ENCODE measurements at places on chromosomes 12 and 14.

- no peak for DNase-seq
Observed at GRCh38 chr12:93918900-93919299, 229.5 kb upstream of the PLXNC1 start.

DNA sequence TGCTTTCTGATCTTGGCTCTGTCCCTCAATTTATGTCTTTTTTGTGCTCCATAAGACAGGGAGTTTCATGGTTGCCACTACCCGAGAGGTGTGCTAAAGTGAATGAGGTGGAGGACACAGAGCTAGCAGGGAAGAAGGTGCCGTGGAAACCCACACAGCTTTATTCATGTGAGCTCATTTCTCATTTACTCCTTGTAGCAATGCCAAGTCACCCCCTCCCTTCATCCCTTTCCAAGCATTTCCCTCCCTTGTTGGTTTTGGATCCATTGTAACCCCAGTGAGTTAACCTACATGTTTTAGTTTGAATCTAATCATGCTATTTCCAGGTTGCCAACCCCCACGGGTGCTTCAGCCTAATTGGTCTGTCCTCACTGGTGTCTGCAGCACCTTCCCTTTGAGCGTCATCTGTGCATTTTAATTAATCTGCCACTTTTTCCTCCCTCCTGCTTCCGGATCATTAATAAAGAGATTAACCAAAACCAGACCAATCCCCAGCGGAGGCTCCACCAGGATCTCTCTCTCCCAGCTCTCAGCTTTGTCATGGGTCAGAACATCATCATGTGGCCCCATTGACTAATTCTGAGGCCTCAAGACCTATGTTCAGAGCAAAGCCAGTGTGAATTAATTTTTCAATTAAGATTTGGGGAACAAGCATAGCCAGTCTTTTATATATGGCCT lies 56.2 kb downstream of the NTF3 start:
- DNase-seq = no peak

- peak; percentile 87 for DNase-seq
Observed at GRCh38 chr14:72904840-72905561, 11.1 kb upstream of the DPF3 start.

DNA sequence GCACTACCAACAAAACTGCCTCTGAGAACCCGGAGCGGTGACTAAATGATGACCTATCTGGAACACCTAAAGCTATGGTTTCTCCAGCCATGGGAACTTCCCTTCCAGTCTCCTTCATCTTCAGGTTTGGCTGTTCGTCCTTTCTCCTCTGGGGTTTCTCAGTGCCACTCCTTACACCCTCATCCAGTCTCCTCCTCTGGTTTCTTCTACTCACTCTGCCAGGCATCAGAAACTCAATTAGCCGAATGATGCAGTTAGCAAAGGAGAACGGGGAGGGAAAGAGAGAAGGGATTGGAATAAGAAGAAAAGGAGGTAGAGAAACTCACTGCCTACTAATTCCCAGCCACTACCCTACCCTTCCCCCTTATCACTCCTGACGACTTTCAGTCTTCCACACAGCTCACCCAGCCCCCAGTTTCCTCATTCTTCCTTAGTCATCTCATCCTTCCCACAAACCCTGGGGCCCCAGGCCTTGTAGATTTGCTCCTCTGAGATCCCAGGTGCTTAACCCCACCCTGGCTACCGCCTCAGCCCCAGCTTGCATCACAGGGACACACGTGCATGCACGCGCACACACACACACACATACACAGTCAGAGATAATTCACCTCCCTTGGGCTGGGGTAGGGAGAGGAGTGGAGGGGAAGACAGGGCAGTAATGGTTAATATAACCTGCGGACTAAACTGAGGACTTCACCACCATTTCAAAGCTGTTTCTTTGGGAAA lies 13.0 kb downstream of the FGD6 start:
- DNase-seq = peak; percentile 59

GRCh38 chr12:40236357-40236850 lies 11.6 kb downstream of the LRRK2 start:
- no peak for DNase-seq

GRCh38 chr12:49703647-49704137 lies 3.5 kb downstream of the FMNL3 start:
- no peak for DNase-seq

DNA sequence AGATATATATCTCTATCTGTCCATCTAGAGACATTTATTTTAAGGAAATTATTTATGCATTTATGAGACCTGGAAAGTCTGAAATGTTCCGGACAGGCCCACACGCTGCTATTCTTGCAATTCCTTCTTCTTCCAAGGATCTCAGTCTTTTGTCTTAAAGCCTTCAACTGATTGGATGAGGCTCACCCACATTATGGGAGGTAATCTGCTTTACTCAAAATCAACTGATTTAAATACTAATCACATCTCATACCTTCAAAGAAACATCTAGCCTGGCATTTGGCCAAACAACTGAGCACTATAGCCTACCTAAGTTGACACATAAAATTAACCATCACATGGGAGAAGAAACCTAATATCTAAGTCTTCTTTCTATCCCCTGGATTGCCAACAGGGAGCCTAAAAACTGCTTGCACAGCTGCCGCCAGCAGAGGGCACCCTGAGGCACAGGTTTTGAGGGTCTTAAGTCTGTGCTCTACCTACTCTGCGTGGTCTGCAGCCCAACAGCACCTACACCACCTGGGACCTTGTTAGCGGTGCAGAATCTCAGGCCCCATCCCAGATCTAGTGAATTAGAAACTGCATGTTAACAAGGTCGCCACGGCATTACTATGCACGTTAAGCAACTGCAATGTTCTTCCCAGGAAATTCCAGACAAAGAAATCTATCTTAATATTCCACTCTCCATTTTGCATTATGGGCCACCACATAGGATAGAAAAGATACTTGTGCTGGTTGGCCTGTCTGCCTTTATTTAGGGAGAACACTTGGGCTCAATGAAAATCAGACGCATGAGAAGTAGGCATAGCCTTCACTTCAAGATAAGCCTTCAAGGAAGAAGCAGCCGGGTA lies 249.7 kb downstream of the FOXG1 start:
- DNase-seq = peak; percentile 54

GRCh38 chr14:57029620-57030253 lies 219.5 kb upstream of the OTX2 start:
- no peak for DNase-seq

DNA sequence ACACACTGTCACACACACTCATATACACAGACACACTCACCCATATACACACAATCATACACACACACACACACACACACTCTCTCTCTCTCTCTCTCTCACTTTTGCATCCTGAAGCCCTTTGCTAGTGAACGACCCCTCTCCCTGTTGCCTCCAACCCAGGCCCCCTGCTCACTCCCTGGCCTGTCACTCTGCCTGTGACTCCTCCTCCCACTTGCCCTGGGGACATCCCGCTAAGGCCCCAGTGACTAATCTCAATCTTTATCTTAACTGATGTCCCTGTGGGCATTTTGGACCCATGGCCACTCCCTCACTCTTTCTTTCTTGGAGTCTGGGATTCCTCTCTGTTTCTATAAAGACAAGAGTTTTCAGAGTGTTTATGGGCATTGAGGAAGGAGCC lies 10.9 kb upstream of the DLK1 start:
- DNase-seq = no peak

DNA sequence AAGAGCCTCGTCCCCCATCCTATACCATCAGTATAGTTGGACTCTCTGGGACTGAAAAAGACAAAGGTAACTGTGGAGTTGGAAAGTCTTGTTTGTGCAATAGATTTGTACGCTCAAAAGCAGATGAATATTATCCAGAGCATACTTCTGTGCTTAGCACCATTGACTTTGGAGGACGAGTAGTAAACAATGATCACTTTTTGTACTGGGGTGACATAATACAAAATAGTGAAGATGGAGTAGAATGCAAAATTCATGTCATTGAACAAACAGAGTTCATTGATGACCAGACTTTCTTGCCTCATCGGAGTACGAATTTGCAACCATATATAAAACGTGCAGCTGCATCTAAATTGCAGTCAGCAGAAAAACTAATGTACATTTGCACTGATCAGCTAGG lies 13.6 kb downstream of the ARHGAP5 start:
- DNase-seq = no peak

DNA sequence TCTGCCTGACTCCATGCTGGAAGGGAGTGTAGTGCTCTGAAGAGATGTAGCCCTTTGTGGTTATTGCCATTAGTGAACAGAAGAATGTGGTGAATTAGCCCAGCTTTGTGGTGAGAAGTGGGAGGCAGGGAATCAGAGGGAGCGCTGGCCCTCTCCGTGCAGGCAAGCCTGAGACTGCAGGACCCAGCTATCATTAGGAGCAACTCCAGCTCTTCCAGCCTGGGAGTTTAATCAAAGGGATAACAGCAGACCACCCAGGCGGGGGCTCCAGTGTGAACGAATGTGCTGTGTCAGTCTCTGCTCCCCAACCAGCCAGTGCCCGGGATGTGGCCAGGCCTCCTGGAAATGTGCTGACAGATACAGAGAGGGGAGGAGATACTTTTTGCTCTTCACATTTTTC lies 142.7 kb downstream of the TTLL5 start:
- DNase-seq = no peak

GRCh38 chr14:99605299-99605961 lies 1.4 kb upstream of the CCDC85C start:
- DNase-seq = peak; percentile 82

DNA sequence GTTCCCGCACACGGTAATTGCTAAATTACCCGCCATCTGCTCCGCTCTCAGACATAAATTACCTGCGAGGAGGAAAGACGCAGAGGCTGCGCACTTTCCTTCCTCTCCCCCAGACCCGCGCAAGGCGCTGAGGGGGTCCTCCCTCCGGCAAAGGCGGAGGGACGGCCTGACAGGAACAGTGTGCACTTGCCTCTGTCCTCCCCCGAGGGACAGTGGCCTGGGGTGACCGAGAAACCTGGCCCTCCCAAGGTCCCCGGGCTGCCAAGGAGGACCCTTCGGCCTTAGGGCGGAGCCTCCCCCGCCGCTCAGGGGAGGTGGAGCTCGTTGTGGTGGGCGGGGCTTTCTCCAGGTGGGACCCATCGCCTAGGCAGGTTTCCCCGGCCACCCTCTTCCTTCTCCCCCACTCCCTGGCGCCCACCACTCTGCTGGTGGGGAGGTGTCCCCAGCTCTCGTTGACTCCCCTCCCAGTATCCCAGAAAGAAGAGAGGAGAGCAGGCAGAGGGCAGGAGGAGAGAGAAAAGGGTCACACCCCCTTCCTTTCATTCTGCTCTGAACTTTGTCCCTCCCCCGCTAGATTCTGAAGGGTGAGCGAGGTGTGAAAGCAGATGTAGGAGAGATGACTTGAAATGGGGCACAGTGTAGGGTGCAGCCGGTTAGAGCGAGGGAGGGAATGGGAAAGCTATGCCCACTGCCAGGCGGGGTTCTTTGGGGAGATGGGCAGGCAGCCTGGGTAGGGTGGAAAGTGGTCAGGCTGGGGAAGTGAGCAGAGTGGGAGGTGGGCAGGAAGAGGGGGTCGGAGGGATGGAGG lies 11.4 kb upstream of the CALCOCO1 start:
- no peak for DNase-seq

GRCh38 chr12:132174839-132175490 lies 30.7 kb downstream of the NOC4L start:
- DNase-seq = no peak

Measured in T47D (cell line).